ENCODE measurements at places on chromosomes 4 and X.

GRCh38 chrX:65532016-65532415 lies 2.6 kb downstream of the LAS1L start:
- no peak for DNase-seq

DNA sequence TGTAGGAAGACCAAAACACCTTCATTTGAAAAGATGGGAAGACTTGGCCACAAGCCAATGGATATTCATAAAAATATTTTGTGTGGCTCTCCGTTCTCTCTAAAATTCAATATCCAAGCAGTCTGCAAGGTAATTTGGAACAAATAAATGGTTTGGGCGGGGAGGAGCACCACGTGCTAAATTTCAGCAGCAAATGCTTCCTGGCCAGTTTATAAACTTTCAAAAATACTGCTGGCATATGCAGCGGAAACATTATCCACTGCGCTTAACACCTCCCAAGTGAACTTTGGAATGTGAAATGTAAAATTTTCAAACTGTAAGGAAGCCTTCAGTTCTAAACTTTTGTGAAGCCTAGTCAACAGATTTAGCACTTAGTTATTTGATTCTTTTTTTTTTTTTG lies 191.0 kb downstream of the NSUN7 start:
- DNase-seq, result no peak

DNA sequence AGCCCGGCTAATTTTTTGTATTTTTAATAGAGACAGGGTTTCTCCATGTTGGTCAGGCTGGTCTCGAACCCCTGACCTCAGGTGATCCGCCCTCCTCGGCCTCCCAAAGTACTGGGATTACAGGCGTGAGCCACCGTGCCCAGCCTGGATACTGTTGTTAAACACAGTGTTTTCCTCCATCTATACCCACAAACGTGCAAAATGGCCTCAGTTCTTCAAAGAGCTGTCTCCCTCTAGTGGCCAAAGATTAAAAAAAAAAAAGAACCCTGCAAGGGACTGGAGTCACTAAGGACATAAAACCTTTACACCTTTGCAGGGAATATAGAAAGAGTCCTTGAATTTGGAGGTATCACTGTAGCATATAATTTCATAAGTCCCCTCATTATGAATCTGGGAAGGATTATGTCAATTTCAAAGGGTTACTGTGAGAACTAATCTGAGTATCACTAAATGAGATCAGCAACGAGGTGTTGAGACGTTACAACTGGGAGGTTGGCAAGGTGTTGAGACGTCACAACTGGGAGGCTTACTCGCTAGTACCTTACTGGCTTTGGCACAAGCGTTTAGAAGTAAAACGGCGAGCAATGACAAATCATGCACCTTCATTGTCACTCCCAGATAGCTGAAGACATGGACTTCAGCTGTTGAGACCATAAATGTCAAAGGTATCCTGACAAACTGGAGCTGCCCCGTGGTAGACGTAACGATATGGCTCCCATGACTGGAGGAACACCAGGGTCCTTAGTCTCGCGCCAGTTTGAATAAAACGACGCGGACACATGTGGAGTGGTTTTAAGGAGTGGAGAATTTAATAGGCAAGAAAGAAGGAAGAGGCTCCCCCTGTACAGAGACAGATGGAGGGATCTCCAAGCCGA lies 33.4 kb upstream of the ENPP6 start:
- DNase-seq, result no peak

- no peak for DNase-seq
These were observed 21.8 kb upstream of the BBS12 start for GRCh38 chr4:122710434-122711308.

DNA sequence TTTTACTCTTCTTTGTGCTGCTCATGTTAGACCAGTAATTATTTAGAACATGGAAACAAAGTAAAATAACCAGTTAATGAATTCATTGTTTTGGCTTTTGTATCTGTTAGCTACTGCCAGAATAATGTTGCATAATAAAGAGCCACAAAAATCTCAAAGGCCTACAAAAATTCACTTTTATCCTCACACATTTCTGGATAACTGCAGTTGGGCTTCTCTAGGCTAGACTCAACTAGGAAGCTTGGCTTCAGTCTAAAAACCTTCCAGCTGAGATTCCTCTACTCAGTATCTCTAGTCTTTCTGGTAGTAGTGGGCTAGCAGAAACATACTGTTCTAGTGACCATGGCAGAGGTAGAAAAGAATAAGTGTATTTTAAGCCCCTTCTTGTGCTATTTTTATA lies 73.0 kb downstream of the FAT4 start:
- DNase-seq, result no peak

GRCh38 chr4:187602339-187603092 lies 393.1 kb upstream of the ZFP42 start:
- no peak for DNase-seq

DNA sequence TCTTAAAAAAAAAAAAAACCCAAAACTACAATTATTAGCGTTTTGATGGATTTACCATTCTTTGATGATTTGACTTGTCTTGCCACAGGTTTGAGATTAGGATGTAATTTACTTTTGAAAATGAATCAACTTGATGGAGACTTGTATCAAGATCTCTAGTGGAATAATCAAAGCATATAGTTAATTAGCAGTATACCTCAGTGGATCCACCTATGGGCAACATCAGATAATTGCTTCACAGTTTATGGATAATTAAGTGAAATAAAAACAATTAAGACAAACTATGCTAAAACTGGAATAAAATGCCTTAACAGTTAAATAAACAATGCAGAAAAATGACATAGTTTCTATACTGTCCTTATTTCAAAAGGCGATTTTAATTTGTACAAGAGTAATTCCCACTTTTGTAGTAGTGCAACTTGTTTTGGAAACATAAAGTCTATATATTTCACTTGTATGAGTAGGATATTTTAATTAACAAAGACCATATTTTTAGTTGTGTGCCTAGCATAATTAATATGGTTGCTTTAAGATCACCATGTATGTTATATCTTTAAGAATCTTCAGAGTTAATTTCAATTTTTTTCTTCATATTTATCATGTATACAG lies 4.2 kb downstream of the CPEB2 start:
- DNase-seq, result no peak

Measured in mucosa of gallbladder (tissue), 1 donor.